ENCODE measurements at places on chromosomes 16 and 17.

GRCh38 chr16:8620535-8620934 lies 963 bp upstream of the METTL22 start:
- no peak for DNase-seq

GRCh38 chr17:32928586-32929535 lies 908 bp downstream of the TMEM98 start:
- no peak for DNase-seq

DNA sequence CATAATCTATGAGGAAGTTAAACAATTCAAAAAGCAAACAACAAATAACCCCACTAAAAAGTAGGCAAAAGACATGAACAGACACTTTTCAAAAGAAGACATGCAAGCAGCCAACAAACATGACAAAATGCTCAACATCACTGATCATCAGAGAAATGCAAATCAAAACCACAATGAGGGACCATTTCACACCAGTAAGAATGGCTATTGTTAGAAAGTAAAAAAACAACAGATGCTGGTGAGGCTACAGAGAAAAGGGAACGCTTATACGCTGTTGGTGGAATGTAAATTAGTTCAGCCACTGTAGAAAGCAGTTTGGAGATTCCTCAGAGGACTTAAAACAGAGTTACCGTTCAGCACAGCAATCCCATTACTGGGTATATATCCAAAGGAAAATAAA lies 24.4 kb downstream of the TNFRSF13B start:
- no peak for DNase-seq

- DNase-seq = no peak
Measured at GRCh38 chr17:42317266-42317845, 29.1 kb downstream of the STAT5A start.

DNA sequence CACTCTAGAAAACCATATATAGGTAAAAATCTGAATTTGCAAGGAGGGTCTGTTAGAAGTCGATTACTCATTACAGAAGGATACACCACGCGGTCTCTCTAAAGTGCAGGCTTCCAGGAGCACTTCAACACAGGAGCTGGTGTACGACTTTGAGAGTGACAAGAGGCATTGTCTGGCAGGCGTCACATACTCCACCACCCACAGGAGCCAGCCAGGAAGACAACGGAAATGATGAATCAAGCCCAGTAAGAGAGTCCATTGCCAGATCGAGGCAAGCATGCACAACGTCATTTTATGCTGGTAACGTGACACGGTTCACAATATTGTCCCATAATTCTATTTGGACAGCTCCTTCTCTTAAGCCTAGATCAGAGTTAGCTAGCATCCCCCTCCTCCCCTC lies 15.0 kb upstream of the CACNG4 start:
- no peak for DNase-seq

GRCh38 chr16:19218581-19218980 lies 50.5 kb downstream of the SYT17 start:
- DNase-seq = no peak

- DNase-seq = no peak
Measured at GRCh38 chr16:66292241-66292935, 74.1 kb upstream of the CDH5 start.

DNA sequence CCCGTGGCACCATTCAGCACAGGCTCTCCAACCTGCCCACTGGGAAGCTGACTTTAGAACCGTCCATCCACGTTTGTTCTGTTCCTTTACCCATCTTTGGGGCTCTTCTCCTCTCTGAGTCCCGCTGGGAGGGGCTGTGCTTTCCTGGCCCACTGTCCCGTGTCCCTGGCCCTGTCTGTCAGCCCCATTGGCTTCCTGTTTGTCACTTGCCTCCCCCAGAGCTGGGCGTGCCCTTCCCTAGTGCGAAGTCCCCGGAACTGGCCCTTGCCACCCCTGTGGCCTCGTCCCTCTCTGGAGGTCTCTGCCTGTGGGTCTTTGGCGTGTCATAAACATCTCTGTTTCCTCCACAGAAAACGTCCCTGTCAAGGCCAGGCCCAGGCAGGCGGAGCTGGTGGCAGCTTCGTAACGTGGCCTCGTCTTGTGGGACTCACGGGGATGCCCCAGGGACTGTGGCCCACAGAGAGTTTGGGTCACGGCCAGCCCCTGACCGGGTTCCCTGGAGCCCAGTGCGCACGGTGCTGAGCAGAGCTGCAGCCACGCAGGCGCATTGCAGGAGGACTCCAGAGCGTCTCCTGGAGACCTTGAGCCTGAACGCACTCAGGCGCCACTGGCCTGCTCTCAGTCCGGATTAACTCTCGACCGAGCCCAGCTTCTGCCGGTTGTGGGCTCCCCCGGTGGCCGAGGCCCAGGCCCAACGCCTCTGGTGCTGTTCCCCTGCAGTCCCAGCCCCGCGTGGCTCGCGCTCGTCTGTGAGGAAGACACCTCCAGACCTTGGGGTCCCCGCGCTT lies 7.3 kb downstream of the CHMP6 start:
- no peak for DNase-seq

- no peak for DNase-seq
Measured at GRCh38 chr16:318628-319027, 33.9 kb downstream of the AXIN1 start.

GRCh38 chr17:16999931-17000625 lies 28.2 kb upstream of the TNFRSF13B start:
- no peak for DNase-seq

DNA sequence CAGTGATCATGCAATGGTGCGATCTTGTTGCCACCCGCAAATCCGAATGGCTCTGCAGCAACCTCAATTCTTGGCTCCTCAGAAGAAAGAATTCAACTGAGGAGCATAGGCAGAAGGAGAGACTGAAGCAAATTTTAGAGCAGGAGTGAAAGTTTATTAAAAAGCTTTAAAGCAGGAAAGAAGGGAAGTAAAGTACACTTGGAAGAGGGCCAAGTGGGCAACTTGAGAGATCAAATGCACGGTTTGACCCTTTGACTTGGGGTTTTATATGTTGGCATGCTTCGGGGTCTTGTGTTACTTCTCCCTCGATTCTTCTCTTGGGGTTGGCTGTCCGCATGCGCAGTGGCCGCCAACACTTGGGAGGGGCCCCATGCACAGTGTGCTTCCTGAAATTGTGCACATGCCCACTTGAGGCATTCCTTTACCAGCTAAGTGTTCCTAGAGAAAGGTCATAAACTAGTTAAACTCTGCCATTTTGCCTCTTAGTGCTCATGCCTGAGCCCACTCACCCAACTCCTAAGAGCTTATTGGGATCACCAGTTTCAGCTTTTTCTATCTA lies 36.7 kb downstream of the ZNRF1 start:
- no peak for DNase-seq

GRCh38 chr16:8552487-8553221 lies 37.7 kb downstream of the TMEM114 start:
- DNase-seq = no peak

- DNase-seq = no peak
Measured at GRCh38 chr17:77827511-77827910, 131.0 kb upstream of the TNRC6C start.

DNA sequence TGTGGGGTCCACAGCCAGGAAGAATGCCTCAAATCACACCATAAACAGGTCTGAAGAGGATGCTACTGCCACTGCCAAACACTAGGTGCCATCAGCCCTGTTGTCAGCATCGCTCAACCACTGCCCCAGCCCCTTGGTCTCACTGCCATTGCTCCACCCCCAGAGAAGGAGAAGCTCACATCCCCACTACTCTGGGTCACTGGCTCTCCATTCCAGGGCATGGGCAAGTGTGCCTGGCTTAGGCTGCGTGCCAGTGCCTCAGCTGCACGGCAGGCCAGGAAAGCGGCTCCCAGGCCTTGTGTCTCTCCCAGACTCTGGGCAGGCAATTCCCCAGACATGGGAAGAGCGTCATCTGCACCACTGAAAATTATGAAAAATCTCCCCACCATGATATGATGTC lies 1.2 kb upstream of the IGSF6 start:
- no peak for DNase-seq

DNA sequence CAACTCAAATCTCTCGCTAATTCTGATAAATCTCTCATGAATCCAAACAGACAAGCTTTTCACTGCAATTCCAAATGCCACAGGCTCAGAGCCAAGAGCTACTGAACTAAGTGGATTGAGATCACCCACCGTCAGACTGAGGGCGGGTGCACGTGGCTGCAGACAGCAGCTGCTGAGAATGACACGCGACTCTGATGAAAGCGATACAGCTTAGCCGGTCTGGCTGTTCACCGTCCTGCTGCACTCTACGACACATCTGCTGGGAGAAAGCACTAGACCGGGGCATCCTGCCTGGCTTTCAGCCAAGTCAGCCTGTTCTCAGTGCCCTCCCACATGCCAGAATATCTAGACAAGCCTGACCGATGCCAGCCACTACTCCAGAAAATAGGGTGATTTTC lies 42.6 kb downstream of the KLHDC4 start:
- DNase-seq = no peak

DNA sequence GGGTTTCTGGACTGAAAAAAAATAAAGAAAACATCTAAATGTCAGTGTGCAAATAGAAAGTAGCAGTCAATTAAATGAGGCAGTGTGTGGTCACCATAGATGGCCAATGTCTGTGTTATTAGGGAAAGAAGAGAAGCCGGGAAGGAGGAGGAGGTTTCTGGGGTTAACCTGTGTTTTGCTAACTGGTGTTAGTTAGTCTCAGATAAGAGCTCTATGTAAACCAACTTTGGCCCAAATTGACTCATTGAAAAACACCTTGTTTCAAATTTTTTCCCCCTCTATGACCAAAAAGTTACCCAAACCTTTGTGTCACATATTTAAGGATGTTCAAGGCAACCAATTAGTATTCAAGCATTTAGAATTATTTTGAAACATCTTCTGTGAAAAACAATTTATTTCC lies 530.9 kb downstream of the MAF start:
- DNase-seq = no peak

DNA sequence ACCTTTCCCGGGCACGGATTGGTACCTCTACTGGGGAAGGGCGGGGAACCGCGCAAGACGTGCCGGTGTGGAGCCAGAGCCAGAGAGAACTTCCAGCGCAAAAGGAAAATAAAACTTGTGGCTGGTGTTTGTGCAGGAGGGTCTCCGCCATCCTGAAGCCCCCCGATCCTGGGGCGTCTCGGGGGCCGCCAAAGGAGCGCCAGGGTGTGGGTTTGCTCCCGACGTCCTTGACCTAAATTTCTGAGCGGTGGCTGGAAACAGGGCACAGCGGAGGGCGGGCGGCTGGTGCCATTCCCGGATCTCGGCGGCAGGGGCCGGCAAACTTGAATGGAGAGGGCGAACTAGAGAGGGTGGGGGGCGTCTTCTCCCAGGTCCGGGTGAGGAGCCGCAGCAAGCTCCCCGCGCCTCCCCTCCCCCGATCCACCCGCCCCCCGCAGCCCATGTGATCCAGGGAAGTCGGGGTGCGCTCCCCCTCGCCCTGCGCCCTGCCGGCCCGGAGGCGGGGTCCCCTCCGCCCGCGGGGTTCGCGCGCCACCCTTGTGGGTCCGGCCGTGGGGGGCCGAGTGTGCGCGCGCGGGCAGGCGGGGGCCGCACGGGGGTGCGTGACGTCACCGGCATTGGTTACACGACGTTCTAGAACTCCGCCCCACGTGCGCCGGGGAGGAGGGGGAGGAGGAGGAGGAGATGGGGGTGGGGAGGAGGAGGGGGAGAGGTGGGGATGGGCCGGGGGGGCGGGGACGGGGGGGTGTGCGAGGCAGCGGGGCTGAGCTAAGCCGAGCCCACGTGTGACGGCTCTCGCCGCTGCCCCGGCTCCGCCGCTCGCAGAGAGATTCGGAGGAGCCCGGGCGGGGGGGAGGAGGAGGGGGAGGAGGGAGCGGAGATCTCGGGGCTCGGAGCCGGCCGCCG lies at the start of gene MSI2:
Gene MSI2 (plus strand): TSS at position 748 of the 906 bp plus-strand sequence. CDS start 220 bp downstream, outside the sequence.
- peak; percentile 78 for DNase-seq

DNA sequence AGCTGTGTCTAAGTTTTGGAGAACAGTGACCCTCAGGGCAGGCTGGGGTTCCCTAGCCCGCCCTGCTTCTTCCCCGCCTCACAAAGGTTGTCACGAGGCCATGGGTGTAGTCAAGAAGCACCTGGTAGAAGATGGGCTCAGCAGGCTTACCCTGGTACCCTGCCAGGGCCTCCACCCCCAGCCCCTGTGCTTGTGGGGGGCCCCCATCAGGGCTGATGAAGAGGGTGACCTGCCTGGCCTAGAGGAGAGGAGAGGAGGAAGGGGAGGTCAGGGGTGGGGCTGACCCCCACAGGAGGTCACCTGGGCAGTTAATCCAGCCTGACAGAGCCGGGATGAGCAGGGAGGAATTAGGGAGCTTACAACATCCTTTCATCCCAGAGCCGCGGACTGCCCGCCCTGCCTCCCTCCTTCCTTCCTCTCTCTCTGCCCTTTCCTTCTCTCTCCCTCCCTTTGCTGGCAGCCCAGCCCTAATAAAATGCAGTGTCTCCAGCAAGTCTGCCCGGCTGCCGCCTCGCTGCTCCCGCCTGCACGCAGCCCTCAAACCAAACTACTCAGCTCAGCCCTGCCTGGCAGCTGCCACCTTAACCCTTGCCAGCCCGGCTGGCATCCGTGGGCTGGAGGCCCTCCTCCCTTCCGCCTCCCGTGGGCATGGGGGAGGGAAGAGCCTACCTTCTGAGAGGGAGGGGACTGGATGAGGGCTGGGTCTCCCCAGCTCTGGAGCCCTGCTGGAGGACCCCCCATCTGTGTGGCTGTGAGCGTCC lies 7.2 kb downstream of the DLX3 start:
- DNase-seq = no peak

GRCh38 chr17:61395983-61396585 lies 3.6 kb upstream of the TBX2 start:
- no peak for DNase-seq

DNA sequence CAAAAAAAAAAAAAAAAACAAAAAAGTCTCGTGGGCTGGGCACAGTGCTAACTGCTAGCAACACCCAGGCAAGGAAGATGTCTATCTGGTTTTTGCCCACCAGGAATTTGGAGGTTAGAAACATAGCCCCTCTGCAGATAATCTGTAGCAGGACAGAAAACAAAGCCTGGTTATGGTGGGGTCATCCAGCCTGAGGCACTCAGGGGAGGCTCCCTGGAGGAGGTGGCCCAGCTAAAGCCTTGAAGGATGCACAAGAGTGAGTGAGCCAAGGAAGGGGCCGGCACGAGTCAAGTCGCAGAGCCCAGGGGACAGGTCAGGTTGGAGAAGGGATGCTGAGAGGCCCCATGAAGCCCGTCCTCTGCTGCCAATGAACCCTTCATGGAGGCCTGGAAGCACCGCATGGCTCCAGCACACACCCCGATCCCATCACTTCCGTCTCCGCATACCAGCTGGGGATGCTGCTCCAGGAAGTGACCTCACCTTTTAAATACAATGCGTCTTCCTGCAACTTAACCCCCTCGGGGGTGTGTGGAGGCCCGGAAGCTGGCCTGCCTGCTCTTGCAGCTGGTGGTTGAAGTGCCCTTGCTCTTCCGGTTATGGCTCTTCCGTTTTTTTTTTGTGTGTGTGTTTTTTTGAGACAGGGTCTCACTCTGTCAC lies 86.5 kb downstream of the ENGASE start:
- DNase-seq = peak; percentile 11

- DNase-seq = no peak
Measured at GRCh38 chr16:51155199-51155607, 4.1 kb upstream of the SALL1 start.

Data from stimulated activated CD4-positive, alpha-beta T cell treated with anti-CD3 and anti-CD28 coated beads, Interleukin-15, amount 100 ng/mL, for 48 hours (primary cell).